Sigmoid colon (tissue), 7 donors: ENCODE measurements at places on chromosomes 6 and 20. TPM values are rescaled to one million over a fixed set of nuclear protein-coding genes. Genes with fewer than 3 reads are reported as not detected.

GRCh38 chr6:79152269-79152737 is 74.2 kb upstream of the PHIP start:
- DNase-seq, result no peak
- no peak overlapping the region for H3K4me3 ChIP-seq
- H3K4me1 ChIP-seq, result no peaks in the 10 kb centered on the region
- H3K27me3 ChIP-seq, result no peaks in the 10 kb centered on the region
- no peaks in the 10 kb centered on the region for H3K36me3 ChIP-seq

DNA sequence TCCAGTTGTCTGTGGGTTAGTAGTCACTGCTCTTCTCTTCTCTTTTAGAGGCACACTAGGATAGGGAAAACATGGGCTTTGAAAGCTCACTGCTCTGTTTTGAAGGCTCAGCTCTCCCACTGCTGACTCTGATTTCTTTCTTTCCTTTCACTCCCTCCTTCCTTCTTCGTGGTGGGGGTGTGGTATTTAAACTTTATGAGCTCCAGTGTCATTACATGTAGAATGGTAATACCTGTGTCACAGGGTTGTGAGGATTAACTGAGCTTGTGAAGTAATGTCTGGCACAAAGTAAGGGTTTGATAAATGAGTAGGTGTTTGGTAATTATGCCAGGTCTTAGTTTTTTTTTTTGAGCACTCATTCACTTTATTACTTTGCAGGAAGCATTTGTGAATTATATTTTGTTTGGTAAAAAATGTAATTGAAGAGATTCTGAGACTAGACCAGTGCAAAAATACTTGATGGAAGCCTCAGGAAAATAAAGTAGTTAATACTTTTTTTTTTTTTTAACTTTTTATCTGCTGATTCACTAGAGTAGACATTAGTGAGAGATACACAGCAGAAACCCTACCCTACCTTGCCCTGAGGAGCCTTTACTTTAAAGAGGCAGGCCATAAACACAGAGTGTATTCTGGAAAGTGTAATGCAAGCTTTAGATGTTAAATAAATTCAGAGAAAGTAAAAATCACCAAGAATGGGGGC is 17.3 kb downstream of the SMAP1 start:
- H3K27me3 ChIP-seq, result no peaks in the 10 kb centered on the region
- peaks cover 25% of the 10 kb centered on the region for H3K4me1 ChIP-seq
- no peak overlapping the region for H3K4me3 ChIP-seq
- DNase-seq, result no peak
- H3K36me3 ChIP-seq, result no peaks in the 10 kb centered on the region

DNA sequence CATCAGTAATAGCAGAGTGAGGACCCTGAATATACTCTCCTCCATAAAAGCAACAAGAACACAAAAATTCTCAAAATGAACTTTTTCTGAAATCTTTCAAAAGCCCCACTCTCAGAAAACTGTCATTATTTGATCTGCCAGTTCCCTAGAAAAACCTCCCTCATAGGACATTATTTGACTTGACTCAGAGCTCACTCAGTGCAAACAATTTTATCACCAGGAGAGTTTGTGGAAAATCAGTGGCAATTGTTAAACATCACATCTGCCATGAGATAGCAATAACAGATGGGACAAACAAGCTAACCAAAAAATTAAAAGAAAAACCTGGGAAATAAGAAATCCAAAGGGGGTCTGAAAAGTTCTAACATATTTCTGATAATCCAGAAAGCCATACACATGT is 100.0 kb downstream of the ATG5 start:
- no peak overlapping the region for H3K27ac ChIP-seq
- DNase-seq, result no peak
- no peaks in the 10 kb centered on the region for H3K4me1 ChIP-seq
- H3K36me3 ChIP-seq, result no peaks in the 10 kb centered on the region

DNA sequence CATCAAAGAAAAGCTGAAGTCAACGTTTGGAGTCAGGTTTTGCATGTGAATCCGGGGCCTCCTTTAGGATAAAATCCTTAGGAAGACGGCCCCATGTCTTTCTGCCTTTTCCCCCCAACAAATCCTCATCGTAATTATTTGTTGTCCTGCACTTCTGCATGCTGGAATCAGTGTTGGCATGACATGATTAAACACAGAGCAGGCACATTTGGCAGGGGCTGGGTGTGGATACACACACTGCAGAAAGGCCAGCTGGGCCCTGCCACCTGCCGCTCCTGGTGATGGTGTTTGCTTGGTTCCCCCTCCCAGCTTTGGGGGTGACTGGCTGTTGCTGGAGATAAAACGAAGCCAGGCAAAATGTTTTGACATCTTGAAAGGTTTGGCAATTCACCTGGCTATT is 46.3 kb upstream of the FOXA2 start:
- H3K27me3 ChIP-seq, result no peaks in the 10 kb centered on the region
- no peak overlapping the region for H3K27ac ChIP-seq
- H3K4me3 ChIP-seq, result no peak overlapping the region
- H3K4me1 ChIP-seq, result no peaks in the 10 kb centered on the region
- no peaks in the 10 kb centered on the region for H3K36me3 ChIP-seq

GRCh38 chr20:4320291-4320690 is 304.9 kb upstream of the RNF24 start:
- H3K27ac ChIP-seq, result no peak overlapping the region
- no peaks in the 10 kb centered on the region for H3K27me3 ChIP-seq
- no peaks in the 10 kb centered on the region for H3K36me3 ChIP-seq
- H3K4me1 ChIP-seq, result no peaks in the 10 kb centered on the region
- no peak overlapping the region for H3K4me3 ChIP-seq
- no peak for DNase-seq

DNA sequence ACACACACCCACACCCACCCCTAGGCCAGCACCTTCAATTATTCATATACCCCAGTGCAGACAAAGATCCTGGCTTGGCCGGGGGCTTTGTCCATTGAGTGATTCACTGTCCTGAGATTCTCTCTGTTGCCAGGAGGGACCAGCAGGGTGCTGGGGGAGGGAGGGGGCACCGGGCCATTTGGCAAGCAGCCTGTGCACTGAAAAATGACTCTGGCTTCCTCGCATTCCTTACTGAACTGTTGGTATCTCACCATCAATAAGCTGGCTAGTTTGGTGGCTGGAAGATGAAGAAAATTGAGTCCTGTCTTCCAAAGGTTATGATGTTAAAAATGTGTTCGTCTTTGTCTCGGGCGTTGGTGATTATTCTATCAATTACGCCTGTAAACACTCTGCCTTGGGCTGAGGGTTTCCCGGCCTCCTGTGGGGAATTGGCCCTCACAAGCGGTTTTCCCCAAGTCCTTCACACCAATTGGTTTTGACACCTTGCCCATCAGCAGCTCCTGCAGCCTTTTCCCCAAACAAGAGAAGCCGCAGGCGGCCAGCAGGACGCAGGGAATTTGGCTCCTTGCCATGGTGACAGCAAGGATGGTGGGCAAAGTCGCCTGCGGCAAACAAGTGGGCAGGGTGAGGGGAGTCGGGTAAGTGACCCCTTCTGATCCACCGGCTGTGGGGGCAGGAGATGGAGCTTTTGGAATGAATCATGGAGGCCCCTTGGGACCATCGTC is 4.9 kb downstream of the VSTM2L start:
- no peak overlapping the region for H3K27ac ChIP-seq
- H3K4me3 ChIP-seq, result no peak overlapping the region
- H3K36me3 ChIP-seq, result no peaks in the 10 kb centered on the region

GRCh38 chr20:39943336-39943735 is 745.7 kb downstream of the MAFB start:
- peaks cover 8% of the 10 kb centered on the region for H3K4me1 ChIP-seq
- no peak overlapping the region for H3K4me3 ChIP-seq

DNA sequence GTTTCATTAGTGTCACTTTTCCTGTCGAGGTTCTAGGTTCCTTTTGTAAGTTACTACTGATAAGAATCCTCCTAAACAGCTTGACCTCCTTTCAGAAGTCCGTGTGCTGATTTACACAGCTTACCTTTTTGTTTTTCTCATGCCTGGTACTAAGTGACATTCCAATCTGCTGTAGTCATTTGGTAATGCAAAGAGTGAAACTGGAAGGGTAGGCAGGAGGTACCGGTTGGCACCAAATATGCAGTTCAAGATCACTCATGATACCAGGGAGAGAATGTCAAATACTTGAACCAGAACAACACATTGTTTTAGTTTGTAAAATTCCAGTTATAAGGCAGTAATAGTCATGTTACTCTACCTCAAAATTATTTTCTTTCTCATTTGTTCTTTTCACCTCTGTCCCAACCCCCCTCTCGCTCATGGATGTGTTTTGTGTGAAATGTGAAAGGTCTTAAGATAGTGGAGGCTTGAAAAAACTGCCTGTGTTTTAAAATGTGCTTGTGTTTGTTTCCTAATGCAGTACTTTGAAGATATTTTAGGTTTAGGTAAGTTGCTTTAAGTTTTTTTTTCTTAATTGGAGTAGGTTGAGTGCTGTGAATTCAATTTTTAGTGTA is 23.2 kb downstream of the AFDN start:
- no peaks in the 10 kb centered on the region for H3K36me3 ChIP-seq
- no peaks in the 10 kb centered on the region for H3K27me3 ChIP-seq
- H3K4me3 ChIP-seq, result no peak overlapping the region

DNA sequence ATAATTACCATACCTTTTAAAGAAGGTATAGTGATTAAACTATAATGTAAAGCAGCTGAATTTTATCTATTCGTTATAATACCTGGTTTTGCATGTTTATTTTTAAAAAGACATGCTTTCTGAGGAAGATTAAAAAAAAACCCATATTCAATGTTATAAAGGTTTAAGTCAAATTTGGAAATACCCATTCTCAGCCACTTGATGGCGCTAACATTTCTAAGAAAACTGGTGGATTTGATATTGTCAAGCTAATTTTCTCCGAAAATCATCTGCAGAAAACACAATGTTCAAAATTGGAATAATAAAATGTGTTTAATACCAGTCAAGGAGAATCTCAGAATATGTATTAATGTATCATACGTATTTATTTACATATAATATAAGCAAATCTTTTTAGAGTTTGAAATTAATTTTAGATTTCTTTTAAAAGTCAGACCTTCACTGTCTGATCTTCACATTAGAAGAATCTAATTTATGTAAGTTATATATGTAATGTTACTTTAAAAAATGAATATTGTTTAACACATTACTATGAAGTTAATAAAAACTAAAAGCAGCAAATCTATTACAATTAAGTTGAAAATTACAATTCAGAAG is 35.0 kb downstream of the SHPRH start:
- H3K27ac ChIP-seq, result no peak overlapping the region
- no peaks in the 10 kb centered on the region for H3K4me1 ChIP-seq
- H3K4me3 ChIP-seq, result no peak overlapping the region
- H3K27me3 ChIP-seq, result no peaks in the 10 kb centered on the region

GRCh38 chr6:158730541-158730907 is 80.7 kb downstream of the SYTL3 start:
- H3K27ac ChIP-seq, result no peak overlapping the region
- no peak overlapping the region for H3K4me3 ChIP-seq
- no peaks in the 10 kb centered on the region for H3K27me3 ChIP-seq
- H3K4me1 ChIP-seq, result no peaks in the 10 kb centered on the region
- no peaks in the 10 kb centered on the region for H3K36me3 ChIP-seq

- H3K4me3 ChIP-seq, result no peak overlapping the region
- no peaks in the 10 kb centered on the region for H3K27me3 ChIP-seq
- H3K4me1 ChIP-seq, result no peaks in the 10 kb centered on the region
- DNase-seq, result no peak
- H3K36me3 ChIP-seq, result no peaks in the 10 kb centered on the region
Observed at GRCh38 chr20:19816386-19816785, 58.3 kb downstream of the RIN2 start.

DNA sequence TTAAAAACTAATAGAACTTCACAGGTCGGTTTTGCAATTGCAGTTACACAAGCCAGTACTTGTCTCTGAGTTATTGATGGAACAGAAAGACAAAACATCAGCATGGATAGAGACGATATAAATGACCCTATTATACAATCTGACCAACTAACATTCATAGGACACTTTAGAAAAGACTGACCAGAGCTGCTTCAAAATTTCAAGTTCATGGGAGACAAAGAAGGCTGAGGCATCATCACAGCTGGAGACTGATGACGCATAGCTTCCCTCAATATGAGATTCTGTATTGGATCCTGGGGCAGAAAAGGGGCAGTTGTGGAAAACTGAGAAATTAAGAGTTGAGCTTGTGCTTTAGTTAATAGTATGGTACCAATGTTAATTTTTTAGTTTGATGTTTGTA is 174.0 kb downstream of the THBS2 start:
- no peak for DNase-seq
- H3K27ac ChIP-seq, result no peak overlapping the region
- no peaks in the 10 kb centered on the region for H3K4me1 ChIP-seq
- H3K27me3 ChIP-seq, result no peaks in the 10 kb centered on the region

DNA sequence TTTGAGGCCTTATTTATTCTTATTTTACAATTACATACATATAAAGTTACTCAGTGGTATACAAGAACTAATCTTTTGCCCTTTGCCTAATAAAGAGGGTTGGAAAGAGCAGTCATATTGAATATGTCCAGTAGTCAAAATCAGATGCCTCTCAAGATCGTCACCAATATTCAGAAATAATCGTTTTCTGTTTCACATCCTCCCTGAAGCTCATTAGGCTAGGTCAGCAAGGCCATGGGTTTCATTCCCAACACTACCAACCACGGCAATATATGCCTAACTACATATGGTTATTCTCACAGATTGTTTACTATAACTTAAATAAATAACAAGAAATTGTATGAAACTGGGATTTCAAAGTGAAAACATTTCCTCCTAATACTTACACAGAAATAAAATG is 167.2 kb upstream of the MANEA start:
- no peak overlapping the region for H3K4me3 ChIP-seq
- no peak overlapping the region for H3K27ac ChIP-seq
- no peak for DNase-seq
- no peaks in the 10 kb centered on the region for H3K27me3 ChIP-seq

GRCh38 chr6:153947808-153948447 is 91.1 kb upstream of the OPRM1 start:
- no peak for DNase-seq
- no peak overlapping the region for H3K27ac ChIP-seq
- H3K36me3 ChIP-seq, result no peaks in the 10 kb centered on the region
- no peaks in the 10 kb centered on the region for H3K4me1 ChIP-seq
- no peak overlapping the region for H3K4me3 ChIP-seq

Gene GNAS-AS1
- total RNA-seq, result not detected

Gene DPPA5
- not detected for total RNA-seq

Gene ADTRP
- not detected for total RNA-seq

Gene TMEM217
- total RNA-seq, result 1.1 TPM

Gene PDYN
- total RNA-seq, result not detected

Gene SLC35A1
- total RNA-seq, result 22.4 TPM

Gene TSHZ2
- 17.6 TPM for total RNA-seq

Gene FHL5
- total RNA-seq, result 7.8 TPM

Gene FNDC11
- 0.36 TPM for total RNA-seq

Gene CENPW
- 1.9 TPM for total RNA-seq

Gene FERMT1
- 0.28 TPM for total RNA-seq

Gene PLN
- 311 TPM for total RNA-seq

Gene OLIG3
- total RNA-seq, result not detected

Gene VNN1
- total RNA-seq, result not detected

Gene SLC52A3
- total RNA-seq, result not detected
